G401 (cell line): ENCODE measurements at places on chromosomes 7 and 10.

DNA sequence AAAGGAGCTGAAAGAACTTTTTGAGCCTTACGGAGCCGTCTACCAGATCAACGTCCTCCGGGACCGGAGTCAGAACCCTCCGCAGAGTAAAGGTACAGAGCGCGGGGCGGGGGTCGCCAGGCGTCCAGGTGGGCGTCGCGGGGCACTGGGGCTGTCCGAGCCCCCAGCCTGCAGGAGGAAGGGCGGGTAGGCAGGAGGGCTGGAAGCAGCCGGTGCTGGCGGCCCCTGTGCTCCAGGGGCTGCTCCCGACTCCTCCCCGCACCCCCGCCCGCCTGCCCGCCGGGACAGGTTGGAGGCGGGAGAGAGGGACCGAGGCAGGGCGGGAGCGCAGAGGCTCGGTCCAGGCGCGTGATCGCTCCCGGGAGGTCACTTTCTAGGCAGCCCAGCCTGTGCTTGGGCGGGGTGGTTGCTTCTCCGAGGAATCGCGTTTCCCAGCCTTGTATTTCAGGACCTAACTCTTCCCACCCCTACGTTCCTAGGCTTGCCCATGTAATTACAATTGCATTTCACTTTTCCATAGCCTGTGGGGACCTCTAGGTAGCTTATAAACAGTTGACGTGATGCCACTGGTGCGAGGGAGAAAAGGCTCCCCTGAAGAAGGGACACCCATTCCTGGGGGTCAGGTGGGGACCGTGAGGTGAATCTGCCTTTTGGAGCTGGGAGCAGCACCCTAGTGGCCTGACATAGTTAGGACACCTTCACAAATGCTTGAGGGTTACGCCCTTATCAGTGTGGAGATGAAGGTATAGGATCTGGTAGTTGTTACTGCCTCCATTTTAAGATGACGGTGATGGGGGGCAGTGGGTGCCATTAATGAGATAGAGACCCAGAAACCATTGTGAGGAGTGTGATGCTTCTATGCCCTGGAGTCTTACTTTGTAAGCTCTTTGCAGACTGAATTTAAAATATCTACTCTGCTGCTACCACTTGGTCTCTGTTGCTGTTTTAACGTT lies 148.2 kb downstream of the CELF2 start:
- DNase-seq = peak; percentile 46

GRCh38 chr10:89640241-89640640 lies 4.8 kb downstream of the PANK1 start:
- no peak for DNase-seq

DNA sequence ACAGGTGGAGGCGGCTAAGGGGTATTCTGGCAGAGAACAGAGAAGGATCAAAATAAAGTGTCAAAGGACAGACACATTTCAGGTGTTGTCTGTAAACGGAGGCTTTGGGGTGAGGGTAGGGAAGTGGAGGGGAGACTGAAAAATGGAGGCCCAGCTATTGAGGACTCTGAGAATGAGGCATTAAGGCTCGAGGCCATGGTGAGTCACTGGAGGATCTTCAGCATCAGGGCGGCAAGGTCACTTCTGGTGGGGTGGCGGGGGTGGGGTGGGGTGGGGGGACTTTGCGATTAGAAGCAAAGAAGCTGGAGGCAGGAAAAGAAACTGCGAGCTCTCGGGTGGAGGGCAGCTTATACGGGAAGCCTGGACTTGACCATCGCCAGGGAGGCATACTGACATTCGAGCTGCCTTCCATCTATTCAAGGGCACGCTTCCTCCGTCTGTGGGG lies 58.4 kb upstream of the PCGF5 start:
- DNase-seq = no peak

GRCh38 chr7:2959103-2959680 lies 84.5 kb downstream of the CARD11 start:
- DNase-seq = no peak
